ENCODE measurements at places on chromosomes 7 and 10. TPM values are rescaled to one million over a fixed set of nuclear protein-coding genes. Genes with fewer than 3 reads are reported as not detected.

The PON1 gene
- not detected for total RNA-seq

The GHRHR gene
- not detected for total RNA-seq

The HYAL4 gene
- not detected for total RNA-seq

- H3K4me3 ChIP-seq = no peak overlapping the region
- H3K27me3 ChIP-seq = peaks cover 5% of the 10 kb centered on the region
- no peaks in the 10 kb centered on the region for H3K36me3 ChIP-seq
Observed at GRCh38 chr10:33293076-33293475, 41.4 kb downstream of the NRP1 start.

GRCh38 chr10:118173296-118173695 lies 126.6 kb upstream of the RAB11FIP2 start:
- H3K36me3 ChIP-seq = no peaks in the 10 kb centered on the region
- H3K27me3 ChIP-seq = peaks cover 4% of the 10 kb centered on the region
- H3K4me1 ChIP-seq = no peaks in the 10 kb centered on the region
- no peak overlapping the region for H3K27ac ChIP-seq

GRCh38 chr7:121402701-121403100 lies 6.6 kb upstream of the FAM3C start:
- peaks cover 5% of the 10 kb centered on the region for H3K36me3 ChIP-seq
- H3K27ac ChIP-seq = no peak overlapping the region
- H3K4me1 ChIP-seq = peaks cover 12% of the 10 kb centered on the region
- no peaks in the 10 kb centered on the region for H3K27me3 ChIP-seq
- no peak overlapping the region for H3K4me3 ChIP-seq
- no peak for DNase-seq

The IDI2 gene
- total RNA-seq = not detected

The UCN3 gene
- not detected for total RNA-seq

The OR6B1 gene
- not detected for total RNA-seq

GRCh38 chr7:1940402-1940786 lies 270.3 kb downstream of the ELFN1 start:
- H3K4me1 ChIP-seq = peaks cover 64% of the 10 kb centered on the region
- peak; percentile 97 for DNase-seq
- peaks cover 11% of the 10 kb centered on the region for H3K36me3 ChIP-seq
- peak overlapping the region; percentile 84 for H3K4me3 ChIP-seq
- peak overlapping the region; percentile 98 for H3K27ac ChIP-seq
- H3K27me3 ChIP-seq = peaks cover 5% of the 10 kb centered on the region

DNA sequence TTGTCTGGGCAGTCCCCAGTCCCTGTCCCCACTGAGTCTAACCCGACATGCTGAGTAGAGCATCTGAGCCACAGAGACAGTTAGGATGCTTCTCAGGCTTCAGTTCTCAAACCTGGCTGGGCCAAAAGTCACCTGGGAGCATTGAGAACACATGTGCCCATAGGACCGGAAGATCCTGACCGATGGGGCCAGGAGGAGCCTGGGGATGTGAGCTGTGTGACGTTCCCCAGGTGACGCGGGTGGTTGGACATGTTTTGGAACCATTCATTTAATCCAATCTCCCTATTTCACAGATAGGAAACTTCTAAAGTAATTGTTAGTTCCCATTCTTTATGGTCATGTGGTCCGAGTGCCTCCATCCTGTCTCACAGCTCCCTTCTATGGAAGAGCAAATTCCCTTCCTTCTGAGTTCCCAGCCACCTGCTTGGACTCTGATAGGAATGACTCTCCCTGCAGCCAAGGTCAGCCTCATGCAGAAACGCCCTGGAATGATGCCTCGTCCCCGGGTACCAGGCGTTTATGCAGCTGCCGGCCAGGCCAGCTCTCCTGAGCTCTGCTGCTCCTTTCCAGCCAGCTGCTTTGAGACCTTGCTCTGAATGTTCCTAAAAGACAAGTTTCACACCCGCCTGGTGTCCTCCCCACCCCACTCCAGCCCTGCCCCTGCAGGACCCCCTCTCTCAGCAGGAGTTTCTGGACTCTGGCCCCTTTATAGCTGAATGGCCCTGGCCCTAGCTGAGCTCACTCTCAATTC lies 166.5 kb upstream of the RHEB start:
- H3K27me3 ChIP-seq = no peaks in the 10 kb centered on the region
- DNase-seq = no peak
- peaks cover 2% of the 10 kb centered on the region for H3K4me1 ChIP-seq

GRCh38 chr7:11486271-11486670 lies 345.7 kb downstream of the THSD7A start:
- no peak overlapping the region for H3K27ac ChIP-seq
- H3K4me1 ChIP-seq = no peaks in the 10 kb centered on the region
- H3K36me3 ChIP-seq = no peaks in the 10 kb centered on the region
- no peak overlapping the region for H3K4me3 ChIP-seq

DNA sequence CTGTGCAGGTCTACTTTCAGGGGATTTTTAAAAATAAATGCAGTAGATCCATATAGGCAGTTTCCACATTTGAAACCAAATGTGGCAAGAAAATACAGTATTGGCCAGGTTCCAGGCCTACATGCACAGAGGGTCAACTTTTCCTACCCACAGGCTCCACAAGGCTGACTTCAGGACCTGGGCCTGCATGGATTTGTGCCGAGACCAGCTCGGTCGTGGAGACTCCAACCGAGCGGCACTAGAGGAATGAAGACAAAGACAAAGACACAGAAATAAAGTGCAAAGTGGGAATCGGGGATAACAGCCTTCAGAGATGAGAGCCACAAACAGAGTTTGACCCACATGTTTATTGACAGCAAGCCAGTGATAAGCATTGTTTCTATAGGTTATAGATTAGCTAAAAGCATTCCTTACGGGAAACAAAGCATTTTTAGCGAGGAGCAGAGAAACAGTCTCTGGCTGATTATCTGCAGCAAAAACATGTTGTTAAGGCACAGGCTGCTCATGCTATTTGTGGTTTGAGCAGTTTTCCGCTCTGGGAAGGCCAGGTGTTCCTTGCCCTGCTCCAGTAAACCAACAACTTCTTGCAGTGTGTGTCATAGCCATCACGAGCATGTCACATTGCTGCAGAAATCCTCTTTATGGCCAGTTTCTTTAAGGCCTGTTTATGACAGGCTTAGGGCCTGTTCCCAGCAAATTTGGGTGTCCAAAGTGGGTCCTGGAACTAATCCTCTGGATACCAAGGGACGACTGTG lies 52.6 kb downstream of the ZNF37A start:
- H3K4me3 ChIP-seq = no peak overlapping the region
- DNase-seq = no peak
- H3K4me1 ChIP-seq = no peaks in the 10 kb centered on the region
- no peaks in the 10 kb centered on the region for H3K27me3 ChIP-seq

The CHAT gene
- total RNA-seq = not detected

The TRIM50 gene
- total RNA-seq = not detected

- peaks cover 6% of the 10 kb centered on the region for H3K4me1 ChIP-seq
- DNase-seq = peak; percentile 26
- H3K4me3 ChIP-seq = no peak overlapping the region
- peaks cover 19% of the 10 kb centered on the region for H3K27me3 ChIP-seq
- no peaks in the 10 kb centered on the region for H3K36me3 ChIP-seq
- no peak overlapping the region for H3K27ac ChIP-seq
Observed at GRCh38 chr7:157438121-157439025, 101.6 kb downstream of the DNAJB6 start.

The GPC2 gene
- 6.2 TPM for total RNA-seq

GRCh38 chr10:106711313-106711906 lies 453.1 kb downstream of the SORCS1 start:
- no peaks in the 10 kb centered on the region for H3K27me3 ChIP-seq
- peak; percentile 56 for DNase-seq
- no peak overlapping the region for H3K27ac ChIP-seq

DNA sequence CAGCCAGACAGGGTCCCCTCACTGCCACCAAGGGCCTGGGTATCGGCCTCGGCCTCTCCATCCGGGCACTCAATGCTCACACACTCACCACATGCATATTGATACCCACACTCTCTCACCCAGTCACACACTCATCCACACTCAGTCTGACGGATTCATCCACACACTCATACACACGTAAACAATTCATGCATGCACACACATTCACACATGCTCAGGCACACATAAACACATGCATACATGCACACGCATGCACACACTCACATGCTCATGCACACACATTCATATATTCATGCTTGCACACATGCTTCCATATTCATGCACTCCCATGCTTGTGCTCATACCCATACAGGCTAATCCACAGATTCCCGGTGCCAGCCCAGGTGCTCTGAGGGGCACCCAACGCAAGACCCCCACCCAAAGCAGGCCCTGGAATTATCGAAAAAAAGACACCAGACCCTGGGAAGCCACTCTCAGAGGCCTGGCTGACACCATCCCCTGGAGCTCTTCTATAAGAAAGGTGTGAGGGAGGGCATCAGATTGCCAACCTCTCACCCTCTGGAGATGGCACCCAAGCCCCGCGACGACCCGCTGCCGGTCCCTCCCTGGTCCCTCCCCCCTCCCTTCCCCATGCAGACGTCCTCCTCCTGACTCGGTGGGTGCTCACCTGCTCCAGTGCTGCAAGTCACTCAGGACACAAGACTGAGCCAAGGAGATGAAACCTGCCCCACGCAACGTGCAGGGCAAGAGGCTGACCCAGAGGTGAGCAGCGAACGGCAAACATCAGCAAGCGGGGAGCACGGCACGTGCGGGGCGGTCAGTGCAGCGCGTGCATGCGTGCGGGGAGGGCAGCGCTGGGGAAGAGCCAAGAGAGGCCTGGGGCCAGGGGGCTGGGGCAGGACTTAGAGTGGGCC lies 15.2 kb downstream of the STK32C start:
- H3K27ac ChIP-seq = no peak overlapping the region
- H3K4me1 ChIP-seq = peaks cover 2% of the 10 kb centered on the region
- DNase-seq = no peak
- peaks cover 10% of the 10 kb centered on the region for H3K27me3 ChIP-seq
- H3K36me3 ChIP-seq = no peaks in the 10 kb centered on the region

GRCh38 chr7:2953588-2954407 lies 89.9 kb downstream of the CARD11 start:
- peak overlapping the region; percentile 89 for H3K27ac ChIP-seq
- H3K4me1 ChIP-seq = peaks cover 91% of the 10 kb centered on the region
- DNase-seq = peak; percentile 66
- peak overlapping the region; percentile 56 for H3K4me3 ChIP-seq

DNA sequence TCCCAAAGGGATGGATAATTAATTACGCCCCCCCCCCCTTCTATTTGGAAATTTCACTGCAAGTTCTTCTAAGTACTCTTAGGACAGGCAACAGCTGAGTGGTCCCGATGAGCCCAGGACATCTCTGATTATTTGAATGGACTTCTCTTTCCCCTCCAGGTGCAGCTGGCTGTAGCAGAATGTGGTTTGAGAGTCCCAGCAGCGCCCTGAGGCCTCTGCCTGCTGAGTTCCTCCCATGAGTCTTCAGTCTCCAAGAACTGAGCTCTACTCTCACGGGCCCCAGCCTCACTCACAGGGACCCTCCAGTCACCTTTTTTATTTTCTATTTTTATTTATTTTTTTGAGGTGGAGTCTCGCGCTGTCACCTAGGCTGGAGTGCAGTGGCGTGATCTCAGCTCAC lies 63.6 kb upstream of the SFMBT2 start:
- H3K27me3 ChIP-seq = no peaks in the 10 kb centered on the region
- H3K4me1 ChIP-seq = peaks cover 34% of the 10 kb centered on the region
- no peak overlapping the region for H3K27ac ChIP-seq
- no peak overlapping the region for H3K4me3 ChIP-seq
- peaks cover 9% of the 10 kb centered on the region for H3K36me3 ChIP-seq

The MRLN gene
- not detected for total RNA-seq

The CYP3A7 gene
- total RNA-seq = not detected

GRCh38 chr10:131444862-131445461 lies 133.4 kb upstream of the TCERG1L start:
- no peak overlapping the region for H3K4me3 ChIP-seq
- H3K36me3 ChIP-seq = no peaks in the 10 kb centered on the region
- DNase-seq = no peak
- no peaks in the 10 kb centered on the region for H3K4me1 ChIP-seq
- no peak overlapping the region for H3K27ac ChIP-seq
- no peaks in the 10 kb centered on the region for H3K27me3 ChIP-seq

The NEUROG3 gene
- not detected for total RNA-seq

All from activated CD8-positive, alpha-beta memory T cell treated with anti-CD3 and anti-CD28 coated beads, Interleukin-2, amount 10 ng/mL, durations not matched to agents 7 days and 5 days (primary cell).